ENCODE measurements at places on chromosomes 4 and X.

GRCh38 chr4:36325926-36326325, 44.5 kb downstream of the DTHD1 start:
- DNase-seq = no peak

- DNase-seq = no peak
These were observed 52.7 kb downstream of the DCLK2 start for GRCh38 chr4:150130933-150131332.

- no peak for DNase-seq
These were observed 71.4 kb downstream of the COX7B2 start for GRCh38 chr4:46837639-46838038.

GRCh38 chr4:95504501-95504900, 44.3 kb downstream of the UNC5C start:
- DNase-seq = no peak

DNA sequence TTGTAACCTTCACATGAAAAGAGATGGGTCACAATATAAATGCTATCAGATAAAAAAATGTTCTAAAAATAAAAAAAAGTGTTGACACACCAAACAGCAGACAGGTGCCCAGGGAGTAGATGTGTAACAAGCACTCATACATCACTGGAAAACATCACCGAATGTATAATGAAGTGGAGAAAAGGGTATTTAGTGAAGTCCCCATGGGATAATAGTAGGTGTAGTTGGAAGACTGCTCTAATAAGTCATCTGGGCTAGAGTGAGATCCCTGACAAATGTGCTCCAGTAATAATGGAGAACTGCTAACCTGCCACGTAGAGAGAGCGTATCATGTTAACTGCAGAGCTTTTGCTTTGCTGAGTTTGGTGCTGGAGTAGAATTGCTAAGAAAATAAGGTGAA, 152.0 kb downstream of the GRIA2 start:
- no peak for DNase-seq

- DNase-seq = no peak
These were observed 2.7 kb upstream of the TMSB4X start for GRCh38 chrX:12972243-12972642.

GRCh38 chr4:164428561-164428960, 325.4 kb upstream of the SMIM31 start:
- DNase-seq = no peak

DNA sequence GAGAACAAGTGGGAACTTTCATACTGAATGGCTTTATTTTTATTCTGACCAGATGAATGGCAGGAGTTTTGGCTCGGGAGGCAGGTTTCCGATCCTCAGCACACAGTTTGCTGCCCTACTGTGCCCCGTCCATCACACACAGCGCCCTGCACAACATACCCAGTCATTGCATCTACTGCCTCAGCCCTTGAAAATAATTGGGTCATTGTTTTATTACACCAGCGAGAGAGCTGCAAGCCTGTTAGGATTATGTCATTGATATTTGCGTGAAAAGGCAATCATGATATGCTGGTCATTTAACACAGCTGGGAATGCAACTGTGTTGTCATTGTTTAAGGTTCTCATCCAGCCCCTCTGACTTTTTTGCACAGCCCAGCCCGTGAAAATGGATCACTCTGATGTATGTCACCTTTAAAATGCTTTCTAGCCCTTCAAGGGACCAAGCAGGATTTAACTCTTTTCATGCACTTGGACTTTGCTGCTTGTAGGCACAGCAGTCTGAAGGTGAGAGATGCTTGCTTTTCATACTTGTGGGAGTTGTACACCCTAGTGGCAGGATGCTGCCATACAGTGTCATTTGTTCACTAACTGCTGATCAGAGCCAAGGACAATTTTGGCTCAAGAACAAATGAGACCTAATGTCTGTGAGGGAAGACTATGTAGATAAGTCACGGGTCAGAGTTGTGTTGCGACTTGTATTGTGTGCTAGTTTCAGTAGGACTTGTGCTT, 62.3 kb downstream of the RTL9 start:
- no peak for DNase-seq

DNA sequence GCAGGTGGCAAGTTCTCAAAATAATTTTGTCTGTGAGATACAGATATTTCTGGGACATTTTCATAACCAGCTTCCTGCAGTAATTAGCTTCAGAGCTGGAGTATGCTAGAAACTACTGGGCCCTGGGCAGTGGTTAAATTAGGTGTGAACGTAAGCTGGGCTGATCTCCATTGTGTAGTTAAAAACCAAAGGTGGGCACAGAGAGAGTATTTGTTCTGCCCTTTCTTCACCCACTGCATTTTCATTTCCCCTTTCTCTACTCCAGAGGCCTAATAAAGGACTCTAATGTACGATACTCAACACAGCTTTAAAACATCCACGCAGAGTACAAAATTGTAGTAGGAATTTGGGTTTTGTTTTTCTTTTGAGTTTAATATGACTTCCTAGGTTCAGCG, 252.7 kb downstream of the SPRY1 start:
- DNase-seq = no peak

DNA sequence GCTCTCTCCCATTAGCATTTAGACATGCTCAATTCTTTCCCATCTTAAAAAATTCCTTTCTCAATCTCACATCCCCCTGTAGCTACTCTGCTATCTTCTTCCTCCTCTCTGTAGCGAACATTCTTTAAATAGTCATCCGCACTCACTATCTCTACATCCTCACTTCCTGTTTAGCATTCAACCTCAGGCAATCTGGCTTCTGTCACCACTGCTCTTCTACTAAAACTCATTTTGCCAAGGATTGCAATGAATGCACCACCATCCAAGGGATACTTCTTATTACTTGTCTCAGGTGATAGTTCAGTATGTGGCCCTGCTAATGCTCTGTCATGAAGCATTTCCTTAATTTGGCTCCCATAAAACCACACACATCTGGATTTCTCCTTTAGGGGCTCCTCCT, 10.9 kb upstream of the TET2 start:
- no peak for DNase-seq

DNA sequence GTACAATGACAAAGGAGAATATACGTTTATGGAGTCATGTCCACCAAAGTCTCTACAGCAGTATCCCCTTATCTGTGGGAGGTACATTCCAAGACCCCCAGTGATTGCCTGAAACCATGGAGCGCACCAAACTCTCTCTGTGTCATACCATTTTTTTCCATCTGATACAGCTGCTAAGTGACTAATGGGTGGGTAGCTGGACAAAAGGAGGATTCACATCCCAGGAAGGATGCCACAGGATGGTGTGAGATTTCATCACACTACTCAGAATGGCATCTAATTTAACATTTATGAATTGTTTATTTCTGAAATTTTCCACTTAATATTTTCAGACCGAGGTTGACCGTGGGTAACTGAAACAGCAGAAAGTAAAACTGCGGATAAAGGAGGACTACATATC, 49.8 kb upstream of the AGA start:
- DNase-seq = no peak

DNA sequence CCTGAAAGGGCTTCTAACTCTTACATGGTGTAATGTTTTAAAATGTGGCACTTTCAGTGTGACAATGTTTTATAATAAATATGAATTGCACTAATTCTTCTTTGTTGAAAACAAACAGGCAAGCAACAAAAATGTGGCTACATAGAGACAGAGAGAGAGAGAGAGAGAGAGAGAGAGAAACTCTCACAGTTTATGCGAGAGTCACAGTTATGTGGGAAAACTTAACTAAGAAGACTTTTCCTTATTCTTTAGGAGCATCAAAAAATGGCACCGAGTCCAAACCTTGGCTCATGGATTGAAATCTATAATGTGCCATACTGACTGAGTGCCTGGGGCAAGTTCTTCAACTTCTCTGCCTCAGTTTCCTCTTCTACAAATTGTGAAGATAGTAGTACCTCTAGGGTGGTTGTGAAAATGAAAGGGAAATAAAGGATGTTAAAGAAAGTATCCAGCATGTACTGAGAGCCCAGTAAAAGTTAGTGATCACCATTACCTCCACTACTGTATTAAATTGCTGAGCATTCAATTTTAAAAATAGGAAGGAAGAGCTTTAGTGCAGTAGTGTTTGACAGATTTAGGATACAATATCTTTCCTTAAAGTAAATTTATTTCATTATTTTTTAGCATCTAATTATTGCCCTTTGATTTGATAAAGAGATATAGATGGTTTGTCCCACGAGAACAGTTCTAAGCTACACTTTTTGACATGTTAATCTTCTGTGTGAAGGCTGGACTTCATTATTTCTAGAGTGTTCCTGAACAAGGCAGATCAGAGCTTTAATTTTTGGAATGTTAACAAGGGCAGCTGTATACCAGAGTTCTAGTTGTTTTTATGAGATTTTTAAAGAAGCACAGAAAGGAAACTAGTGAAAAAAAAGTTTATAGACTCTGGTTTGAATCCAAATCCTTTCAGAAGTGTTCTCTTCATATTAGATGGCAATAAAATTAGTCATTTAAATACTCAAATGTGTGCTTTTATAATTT, 187.5 kb upstream of the ANK2 start:
- DNase-seq = no peak

DNA sequence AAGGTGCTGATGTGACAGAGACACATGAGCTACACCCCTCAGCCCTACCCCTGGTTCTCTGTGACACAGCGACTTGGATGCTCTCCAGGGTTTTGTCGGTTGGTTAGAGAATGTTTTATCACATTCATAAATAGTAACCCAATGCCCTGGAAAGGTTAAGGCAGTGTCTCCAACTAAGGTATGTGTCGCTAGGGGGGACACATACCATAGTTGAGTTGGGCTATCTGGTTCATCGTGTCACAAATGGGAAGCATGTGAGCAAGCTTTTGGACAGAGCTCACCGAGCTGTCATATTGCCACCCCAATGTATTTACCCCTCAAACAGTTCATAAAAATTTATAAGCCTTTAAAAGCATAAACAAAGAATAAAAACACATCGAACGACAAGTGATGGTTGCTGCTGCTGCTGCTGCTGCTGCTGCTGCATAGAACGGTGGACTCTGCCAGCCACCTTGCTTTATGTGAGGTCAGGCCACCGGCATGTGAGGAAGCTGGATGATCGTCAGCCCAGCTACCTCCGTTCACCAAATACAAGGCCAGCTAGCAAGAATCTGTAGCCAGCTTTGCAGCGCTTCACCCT, 55.9 kb downstream of the STOX2 start:
- no peak for DNase-seq

DNA sequence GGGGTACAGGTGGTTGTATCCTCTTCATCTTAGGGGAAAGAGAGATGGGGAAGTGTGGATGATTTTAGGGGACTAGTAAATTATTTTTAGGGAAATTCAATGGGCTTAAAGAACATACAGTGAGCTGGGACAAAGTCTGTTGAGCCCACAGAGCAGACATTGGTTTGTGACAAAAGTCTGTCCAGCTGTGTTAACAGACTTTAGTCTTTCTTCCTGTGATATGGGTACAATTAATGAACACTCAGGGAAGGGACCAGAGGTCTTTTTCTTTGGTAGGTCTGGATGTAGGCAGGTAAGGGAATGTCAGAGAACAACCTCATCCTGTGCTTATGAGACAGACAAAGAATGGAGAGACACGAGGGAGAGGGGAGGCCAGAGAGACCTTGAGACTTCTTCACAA, 2.0 kb downstream of the CLRN2 start:
- DNase-seq = no peak

- DNase-seq = no peak
These were observed 371.8 kb upstream of the FTHL17 start for GRCh38 chrX:31443654-31444053.

DNA sequence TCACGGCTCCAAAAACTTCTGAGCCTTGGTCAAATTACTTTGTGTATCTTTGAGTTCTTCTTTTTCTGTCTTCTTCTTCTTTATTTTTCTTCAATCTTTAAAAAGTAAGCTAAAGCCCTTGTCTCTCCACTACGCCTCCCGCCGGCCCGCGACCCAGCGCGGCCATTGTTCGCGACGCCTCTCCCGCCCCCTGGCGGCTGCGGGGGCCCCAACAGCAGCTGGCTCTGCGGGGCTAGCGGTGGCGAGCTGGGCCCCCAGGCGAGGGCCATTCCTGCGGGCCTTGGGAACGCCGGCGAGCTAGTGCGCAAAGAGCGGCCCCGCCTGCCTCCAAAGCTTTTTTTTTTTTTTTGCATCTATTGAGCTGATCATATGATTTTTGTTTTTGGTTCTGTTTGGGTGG, 119.1 kb downstream of the TGIF2LX start:
- no peak for DNase-seq

DNA sequence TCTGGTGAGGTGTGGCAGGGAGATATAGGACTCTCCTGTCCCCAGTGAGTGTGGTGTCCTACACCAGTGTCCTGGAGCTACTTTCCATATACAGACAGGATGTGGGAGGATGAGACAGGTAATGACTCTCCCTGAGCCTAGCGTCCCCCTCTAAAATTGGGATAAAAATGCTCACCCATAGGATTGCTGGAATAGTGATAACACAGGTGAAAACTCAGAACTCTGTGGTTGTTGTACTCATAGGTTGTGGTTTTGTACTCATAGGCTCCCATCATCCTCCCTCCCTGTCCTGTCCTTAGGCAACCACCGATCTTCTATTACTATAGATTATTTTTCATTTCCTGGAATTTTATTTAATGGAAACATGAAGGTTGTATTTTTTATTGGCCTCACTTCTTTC, 60.7 kb upstream of the NXF3 start:
- no peak for DNase-seq

GRCh38 chrX:68827848-68828624, 785 bp upstream of the EFNB1 start:
- DNase-seq = peak; percentile 61

GRCh38 chr4:160265836-160266235, 1163.0 kb downstream of the RAPGEF2 start:
- DNase-seq = no peak

- no peak for DNase-seq
These were observed 145.3 kb downstream of the ZNF518B start for GRCh38 chr4:10311939-10312338.

GRCh38 chr4:120922381-120923206, at the start of gene PRDM5:
TSS of gene PRDM5 (minus strand) at chr4:120922726. CDS start at chr4:120922608, 118 bp downstream.
- no peak for DNase-seq

DNA sequence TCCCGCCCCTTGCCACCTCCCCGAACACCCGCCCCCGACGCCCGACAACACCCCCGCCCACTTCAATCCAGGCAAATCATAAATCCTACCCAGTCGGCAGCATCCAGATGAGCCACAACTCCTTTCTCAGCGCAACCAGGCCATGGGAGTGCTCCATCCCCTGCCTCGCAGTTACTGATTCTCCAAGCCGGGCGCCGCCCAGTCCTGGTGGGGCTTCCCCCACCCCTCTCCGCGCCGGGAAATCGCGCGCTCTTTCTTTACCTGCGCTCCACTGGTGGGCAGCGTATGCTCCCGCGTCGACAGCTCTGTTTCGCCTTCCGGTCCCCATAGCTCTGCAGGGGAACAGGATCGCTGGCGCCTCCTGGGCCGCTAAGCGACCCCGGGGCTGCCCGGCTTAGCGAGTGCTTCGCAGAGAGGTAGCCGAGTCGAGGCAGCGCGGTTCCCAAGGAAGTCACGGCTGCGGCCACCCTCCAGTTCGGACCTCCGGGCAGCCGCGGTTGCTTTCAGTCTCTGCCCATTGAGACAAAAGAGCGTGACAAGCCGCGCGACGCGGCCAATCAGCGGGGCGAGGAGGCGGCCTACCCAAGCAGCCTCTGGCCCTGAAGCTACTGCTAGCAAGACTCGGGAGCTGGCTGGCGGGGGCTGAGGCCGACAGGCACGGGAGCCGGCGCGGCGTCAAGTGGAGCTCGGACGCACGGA, 43.7 kb upstream of the TMSB15B start:
- DNase-seq = no peak

GRCh38 chr4:156659570-156659969, 312.0 kb downstream of the PDGFC start:
- no peak for DNase-seq

Measured in AG04450 (cell line).